Immature natural killer cell (primary cell): ENCODE measurements at places on chromosomes 4 and X. TPM values are rescaled to one million over a fixed set of nuclear protein-coding genes. Genes with fewer than 3 reads are reported as not detected.

- DNase-seq, result no peak
These were observed 25.6 kb downstream of the PNMA6E start for GRCh38 chrX:153375571-153375970.

UGT2A1 gene
- polyA plus RNA-seq, result not detected

DNA sequence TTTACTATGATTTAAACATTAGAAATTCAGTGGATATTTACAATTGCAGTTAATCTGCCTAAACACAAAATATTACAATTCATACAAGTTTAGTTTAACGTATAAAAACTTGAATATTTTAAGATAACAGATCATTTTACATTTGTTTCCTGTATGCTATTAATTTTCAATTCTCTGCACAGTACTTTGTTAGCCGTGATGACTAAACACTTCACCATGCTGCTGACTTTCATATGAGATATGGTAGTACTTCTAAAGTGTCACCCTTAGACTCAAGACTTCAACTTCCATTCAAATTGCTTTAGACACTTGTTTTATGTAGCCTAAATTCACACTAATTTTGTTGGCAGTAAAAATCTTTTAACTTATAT is 1646.4 kb upstream of the ADGRL3 start:
- no peak for DNase-seq

CNKSR2 gene
- polyA plus RNA-seq, result 0.34 TPM

DNA sequence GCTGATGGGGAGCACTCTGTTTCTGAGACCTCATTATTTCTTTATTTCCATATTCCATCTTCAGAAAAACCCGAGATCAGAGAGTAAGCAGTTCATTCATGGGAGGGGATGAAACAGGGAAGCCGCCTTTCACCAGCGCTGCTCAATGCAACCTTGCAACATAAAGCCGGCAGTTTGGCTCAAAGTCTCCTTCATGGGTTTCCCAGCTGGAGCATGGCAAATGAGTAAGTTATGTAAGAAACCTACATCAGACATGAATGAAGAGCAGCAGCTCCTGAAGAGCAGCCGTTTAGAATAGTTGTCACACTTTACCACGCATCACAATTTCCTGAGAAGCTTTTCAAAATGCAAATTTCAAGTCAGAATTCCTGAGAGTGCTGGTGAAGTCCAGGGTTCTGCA is 578.8 kb downstream of the FSTL5 start:
- no peak for DNase-seq

DNA sequence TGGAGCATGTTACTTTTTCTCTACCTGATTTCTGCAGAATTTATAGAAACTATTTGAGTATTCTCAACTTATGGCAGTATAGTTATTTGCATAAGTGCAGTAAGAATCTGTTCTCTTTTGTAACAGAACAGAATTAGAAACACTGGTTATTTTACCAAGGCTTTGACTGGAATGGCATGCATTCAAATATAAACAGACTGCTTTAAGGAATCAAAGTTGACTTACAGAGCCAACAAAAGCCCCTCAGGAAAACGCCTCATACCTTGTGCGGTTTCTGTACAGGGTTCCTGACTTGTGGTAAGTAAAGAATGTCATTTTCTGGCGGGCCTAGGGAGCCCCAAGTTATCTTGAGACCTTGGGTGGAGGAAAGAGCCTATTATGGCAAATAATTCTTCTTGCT is 97.1 kb downstream of the GPR143 start:
- no peak for DNase-seq

HSD17B10 gene
- 194 TPM for polyA plus RNA-seq

- DNase-seq, result no peak
These were observed 91.2 kb downstream of the LRP2BP start for GRCh38 chr4:185304541-185304940.

DNA sequence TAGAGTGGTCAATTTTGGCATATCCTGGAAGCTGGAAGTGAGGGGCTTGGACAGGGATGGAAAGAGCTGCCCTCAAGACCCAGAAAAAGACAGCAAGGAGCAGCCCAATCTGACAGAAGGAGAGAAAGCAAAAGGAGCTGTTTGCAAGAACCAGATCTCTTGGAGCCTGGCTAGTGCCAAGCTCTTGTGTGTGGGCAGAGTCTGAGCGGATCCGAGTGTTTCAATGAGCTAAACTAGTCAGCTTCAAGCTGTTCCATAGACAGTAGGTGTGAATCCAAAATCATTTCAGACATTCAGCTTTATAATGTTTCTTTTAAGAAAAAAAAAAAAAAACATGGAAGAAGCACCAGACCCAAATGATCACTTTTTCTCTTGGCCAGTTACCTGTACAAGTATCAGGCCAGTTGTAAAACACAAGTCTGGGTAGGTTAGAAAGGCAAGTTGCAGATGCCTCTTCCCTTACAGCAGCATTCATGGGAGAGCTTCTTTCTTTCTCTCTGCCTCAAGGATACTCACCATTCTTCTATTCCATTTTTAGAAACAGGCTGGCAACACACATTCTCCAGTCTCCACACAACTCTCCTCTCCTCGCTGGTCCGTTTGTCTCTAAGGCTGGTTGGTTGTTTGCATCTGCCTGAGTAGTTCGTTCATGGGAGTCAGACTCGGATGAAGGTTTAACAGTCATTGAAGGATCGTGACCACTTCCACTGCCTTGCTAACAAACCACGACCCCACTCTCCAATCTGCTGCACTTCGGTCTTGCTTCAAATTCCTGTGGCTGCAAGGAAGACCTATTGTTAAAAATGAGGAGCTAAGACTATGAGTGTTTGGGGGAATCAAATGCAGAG is 105.2 kb upstream of the GATB start:
- DNase-seq, result no peak

- DNase-seq, result peak; percentile 34
These were observed 4.8 kb downstream of the SH3BP2 start for GRCh38 chr4:2797545-2798305.

GATA1 gene
- not detected for polyA plus RNA-seq
